K562 (cell line): ENCODE measurements at places on chromosomes 1 and 21. TPM values are rescaled to one million over a fixed set of nuclear protein-coding genes. Genes with fewer than 3 reads are reported as not detected.

DNA sequence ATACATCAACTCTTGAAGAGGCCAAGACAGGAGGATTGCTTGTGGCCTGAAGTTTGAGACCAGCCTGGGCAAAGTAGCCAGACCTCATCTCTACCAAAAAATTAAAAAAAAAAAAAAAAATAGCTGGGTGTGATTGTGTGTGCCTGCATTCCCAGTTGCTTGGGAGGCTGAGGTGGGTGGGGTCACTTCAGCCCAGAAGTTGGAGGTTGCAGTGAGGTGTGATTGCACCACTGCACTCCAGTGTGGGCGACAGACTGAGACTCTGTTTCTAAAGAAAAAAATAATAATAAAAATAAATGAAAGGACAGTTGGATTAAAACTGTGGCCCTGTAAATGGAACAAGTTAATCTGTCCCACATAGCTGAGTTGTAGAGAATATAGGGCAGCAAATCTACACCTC is 18.9 kb upstream of the ZNF496 start:
- DNase-seq: no peak

The PANK4 gene
- 55.6 and 61.3 TPM in 2 replicates for total RNA-seq

The C4BPA gene
- 0.18 and 0.47 TPM in 2 replicates for total RNA-seq

- no peak for DNase-seq
Observed at GRCh38 chr1:81340239-81340638, 460.5 kb upstream of the ADGRL2 start.

DNA sequence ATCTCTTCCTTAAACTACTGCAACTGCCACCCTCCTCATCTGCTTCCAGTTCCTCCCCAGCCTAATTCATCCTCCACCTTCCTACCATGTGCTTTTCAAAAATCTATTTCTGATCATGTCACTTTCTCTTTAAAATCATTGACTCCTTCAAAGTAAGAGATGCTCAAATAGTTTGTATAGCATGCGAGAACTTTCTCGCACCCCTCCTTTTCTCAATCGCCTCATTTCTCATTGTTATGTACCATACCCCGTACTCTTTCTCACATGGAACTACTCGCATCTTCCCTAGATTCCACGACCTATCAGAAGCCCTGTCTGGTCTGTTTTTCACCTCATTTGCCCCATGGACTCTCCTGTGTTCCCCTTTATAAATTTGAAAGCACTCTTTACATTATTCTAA is 238.2 kb downstream of the NRIP1 start:
- DNase-seq: no peak

DNA sequence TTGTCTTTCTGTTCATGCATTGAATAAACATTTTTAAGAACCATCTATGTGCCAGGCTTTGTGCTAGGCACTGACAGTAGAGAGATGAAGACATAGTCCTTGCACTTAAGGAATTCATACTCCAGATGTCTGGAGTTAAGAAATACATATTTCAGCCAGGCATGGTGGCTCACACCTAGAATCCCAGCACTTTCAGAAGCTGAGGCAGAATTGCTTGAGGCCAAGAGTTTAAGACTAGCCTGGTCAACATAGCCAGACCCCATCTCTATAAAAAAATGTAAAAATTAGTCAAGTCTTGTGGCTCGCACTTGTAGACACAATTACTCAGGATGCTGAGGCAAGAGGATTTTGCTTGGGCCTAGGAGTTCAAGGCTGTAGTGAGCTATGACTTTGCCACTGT is 18.6 kb upstream of the YTHDF2 start:
- DNase-seq: no peak

- DNase-seq: no peak
Observed at GRCh38 chr1:89978755-89979154, 16.2 kb upstream of the ZNF326 start.

DNA sequence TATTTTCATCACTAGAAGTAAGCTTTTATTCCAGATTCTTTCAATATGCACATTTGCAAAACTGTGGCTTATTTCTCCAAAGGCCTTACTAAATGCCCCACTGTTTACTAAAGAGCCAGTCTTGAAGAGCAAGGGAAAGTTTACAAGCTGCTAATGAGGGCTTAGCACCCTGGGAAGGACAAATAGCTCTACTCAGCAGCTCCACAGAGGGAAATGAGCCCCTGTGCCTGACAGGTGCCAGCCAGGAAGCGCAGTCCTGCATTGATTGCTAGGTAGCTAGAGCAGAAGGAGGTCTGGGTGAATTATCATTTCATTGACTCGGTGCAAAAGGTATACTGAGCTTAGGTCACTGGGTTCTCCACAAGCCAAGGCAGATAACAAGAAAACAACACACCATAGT is 307.0 kb downstream of the SETD4 start:
- no peak for DNase-seq

The THBS3 gene
- 3.3 and 5.0 TPM in 2 replicates for total RNA-seq

The KRTAP21-2 gene
- total RNA-seq: not detected in 2 replicates

The GPATCH2 gene
- 0.55 and 0.67 TPM in 2 replicates for total RNA-seq

GRCh38 chr1:190679044-190679443 is 201.4 kb upstream of the BRINP3 start:
- no peak for DNase-seq

DNA sequence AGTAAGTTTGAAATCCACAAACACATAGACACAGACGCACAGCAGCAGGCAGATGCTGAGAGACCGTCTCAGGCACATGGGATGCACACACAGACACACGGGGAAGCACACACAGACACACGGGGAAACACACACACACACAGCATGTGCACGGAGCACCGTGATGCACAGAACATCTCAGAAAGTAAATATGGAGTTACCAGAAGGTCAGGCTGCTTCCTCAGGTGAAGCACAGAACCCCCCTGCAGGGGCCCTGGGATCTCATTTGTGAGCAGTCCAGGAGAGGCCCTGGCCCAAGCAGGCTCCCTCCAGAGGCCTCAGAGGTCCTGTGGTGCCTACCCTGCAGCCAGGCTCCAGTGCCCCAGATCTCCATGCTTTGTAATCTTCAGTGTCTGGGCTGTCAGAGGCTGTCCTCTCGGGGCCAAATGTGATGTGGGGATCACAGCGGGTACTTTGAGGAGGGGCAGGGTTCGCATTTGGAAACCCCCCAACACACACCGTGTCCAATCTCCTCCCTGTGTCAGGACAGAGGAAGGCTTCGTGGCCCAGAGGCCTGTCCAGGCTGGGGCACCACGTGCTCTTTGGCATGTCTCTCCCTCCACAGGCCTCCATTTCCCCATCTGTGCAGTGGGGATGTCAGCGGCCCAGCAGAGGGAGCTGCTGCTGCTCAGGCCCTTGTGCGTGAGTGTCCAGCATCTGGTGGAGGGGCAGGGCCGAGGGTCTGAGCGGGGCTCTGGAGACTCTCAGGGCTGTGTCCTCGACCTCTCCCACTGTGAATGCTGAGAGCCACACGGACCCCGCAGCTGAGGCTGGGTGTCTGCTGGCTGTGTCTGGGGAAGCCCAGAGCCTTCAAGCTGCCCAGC is 23.0 kb upstream of the PRSS38 start:
- no peak for DNase-seq

The LRRC41 gene
- 64.3 and 64.7 TPM in 2 replicates for total RNA-seq

- no peak for DNase-seq
Observed at GRCh38 chr1:116991171-116991845, 10.3 kb upstream of the CD101 start.

DNA sequence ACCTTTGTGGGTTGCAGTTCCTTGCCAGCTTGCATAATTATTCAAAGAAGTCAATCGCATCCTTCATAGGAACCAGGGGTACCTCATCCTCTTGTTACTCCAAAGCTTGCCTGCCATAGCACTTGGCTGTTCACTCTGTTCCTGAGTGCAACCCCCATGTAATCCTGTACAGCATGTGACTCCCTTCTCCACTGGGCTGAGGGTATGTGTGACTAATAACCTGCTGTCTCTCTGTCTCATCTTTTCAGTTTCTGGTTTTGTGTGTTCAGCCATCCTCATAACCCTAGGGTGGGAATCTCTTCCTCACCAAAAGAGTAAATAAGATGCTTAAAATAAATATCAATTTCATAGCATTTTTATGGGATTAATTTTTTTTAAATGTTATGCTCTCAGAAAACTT is 351.9 kb downstream of the S1PR1 start:
- DNase-seq: no peak

DNA sequence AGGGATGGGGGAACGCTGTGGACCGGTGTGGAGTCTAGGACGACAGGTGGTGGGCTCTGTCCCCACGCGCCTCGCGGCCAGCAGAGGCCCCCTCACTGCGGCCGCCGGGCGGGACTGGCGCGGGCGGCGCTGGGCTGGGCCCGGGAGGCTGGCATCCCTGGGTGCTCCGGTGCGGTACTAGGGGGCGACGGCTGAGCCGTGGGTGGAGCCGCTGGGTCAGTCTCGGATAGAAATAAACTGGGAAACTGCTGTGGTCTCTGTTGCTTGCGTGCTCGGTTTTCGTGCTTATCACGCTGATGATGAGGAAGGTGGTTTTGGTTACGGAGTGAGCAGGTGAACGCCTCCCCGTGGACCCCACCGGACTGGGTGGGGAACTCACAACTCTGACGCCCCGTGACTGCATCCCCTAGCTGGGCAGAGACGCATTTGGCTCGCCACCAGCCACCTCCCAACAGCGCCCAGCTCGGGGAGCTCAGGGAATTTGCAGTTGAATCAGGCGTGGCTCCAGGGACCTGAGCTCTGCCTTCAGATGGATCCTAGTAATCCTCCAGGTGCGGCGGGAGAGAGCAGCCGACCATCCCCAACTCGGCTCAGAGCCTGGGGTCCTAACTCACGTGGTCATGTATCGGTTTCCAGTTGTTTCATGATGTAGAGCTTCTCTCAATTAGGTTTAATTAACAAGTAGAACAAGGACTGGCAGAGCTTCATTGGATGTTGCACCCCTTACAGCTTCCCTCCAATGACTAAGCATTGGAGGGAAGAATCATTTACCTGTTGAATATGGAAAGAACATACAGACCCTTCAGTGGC is 32.1 kb downstream of the HSD17B7 start:
- DNase-seq: no peak

The S100A3 gene
- 0.34 TPM in 1 of 2 replicates, not detected in the other for total RNA-seq

DNA sequence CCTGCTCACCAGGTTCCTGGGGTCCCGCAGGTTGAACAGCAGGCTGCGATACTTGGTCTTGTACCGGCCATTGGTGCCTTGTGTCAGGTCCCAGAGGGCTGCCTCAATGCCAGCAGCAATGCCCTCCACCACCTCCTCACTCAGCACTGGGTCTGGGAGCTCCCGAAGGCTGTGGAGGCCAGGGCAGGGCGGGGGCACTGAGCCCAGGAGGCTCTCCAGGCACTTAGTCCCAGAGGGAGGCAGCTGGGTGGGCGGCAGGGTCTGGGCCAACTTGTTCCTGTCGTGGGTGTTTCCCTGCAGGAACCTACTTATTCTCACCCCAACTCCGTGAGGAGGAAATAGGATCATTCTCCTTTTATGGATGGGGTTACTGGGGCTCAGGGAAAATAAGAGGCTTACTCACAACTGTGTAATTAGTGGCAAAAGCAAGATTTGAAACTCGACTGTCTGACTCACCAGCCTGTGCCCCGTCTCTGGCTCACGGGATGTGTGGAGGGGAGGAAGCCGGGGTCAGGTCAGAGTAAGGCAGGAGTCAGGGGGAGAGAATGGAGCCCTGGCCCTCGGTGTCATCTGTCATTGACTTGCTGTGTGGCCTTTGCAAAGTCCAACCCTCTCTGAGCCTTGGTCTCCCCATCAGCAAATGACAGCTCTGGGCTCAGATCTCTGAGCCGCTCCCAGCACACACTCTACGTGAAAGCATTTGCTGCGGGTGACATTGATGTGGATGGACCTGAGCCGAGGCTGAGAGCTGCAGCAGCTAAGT is 17.2 kb downstream of the SPOCD1 start:
- DNase-seq: no peak

The MXRA8 gene
- 9.1 and 10.8 TPM in 2 replicates for total RNA-seq

GRCh38 chr1:227043755-227044154 is 103.7 kb downstream of the COQ8A start:
- no peak for DNase-seq

DNA sequence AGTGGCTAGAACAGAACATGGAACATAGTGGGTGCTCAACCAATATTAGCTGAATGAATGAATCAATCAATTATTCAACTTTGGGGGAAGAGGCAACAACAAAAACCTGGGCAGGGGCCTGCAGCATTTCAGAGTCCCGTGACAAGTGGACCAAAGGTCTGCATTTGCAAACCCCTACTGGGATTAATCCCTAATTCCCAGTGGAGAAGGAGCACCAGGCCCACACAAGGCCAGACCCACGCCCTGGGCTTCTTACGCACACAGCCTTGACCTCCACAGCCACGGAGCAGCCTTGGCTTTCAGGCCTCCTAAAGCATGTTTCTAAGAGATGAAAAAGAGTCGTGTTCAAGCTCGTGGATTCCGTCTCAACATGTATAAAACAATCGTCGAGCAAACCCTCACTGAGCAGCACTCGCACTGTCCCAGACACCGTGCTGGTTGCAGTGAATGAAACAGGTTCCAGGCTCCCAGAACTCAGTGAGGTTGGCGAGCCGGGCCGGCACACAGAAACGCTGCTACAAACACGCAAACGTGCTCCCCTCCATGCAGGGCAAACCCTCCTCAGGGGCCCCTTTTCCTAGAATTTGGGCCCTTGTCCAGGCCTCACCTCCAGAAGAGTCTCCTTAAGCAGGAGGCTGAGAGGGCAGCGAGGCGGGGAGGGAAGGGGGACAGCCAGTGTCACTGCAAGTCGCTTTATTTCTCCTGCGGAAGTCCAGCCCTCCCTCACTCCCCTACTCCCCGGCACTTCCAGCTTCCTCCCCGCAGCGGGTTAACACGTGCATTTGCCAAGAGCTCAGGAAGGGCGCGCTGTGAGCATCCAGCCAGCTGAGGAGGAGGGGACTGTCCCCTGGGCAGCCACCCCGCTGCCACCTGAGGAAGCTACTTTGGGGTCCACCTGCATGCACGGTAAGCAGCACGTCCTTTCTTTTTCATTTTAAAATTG is 556.4 kb downstream of the KIF26B start:
- no peak for DNase-seq

The GOLT1A gene
- not detected in 2 replicates for total RNA-seq

DNA sequence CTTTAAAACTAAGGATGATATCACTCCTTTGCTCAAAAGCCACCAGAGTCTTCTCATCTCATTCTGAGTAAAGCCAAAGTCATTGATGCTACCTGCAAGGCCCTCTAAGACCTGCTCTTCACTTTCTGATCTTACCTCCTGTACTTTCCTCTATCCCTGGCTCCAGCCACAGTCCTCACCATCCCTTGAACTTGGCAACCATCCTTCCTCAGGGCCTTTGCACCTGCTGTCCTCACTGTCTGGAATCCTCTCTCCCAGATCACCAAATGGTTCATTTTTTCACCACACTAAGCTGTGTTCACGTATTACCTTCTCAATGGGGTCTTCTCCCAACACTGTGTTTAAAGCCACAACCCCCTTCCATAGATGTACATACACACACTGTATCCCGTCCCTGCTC is 4.3 kb upstream of the PHLDA3 start:
- DNase-seq: no peak

The FGR gene
- 0.11 and 0.38 TPM in 2 replicates for total RNA-seq

DNA sequence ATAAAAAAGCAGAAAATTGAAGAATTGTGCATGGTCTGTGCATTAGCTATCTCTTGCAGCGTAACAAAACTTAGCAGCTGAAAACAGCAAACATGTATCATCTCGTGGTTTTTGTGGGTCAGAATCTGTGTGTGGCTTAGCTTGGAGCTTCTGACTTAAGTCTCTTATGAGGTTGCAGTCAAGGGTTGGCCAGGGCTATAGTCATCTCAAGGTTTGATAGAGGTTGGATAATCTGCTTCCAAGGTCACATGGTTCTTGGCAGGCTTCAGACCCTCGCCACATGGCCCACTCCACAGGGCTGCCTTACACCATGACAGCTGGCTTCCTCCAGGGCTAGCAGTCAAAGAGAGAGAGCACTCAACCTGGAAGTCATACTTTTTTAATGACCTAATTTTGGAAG is 35.9 kb downstream of the CNST start:
- no peak for DNase-seq

GRCh38 chr1:178258536-178258935 is 164.6 kb downstream of the RASAL2 start:
- DNase-seq: no peak

- no peak for DNase-seq
Observed at GRCh38 chr21:38832664-38833063, 26.9 kb downstream of the ETS2 start.
